Islet precursor cell (in vitro differentiated cells): ENCODE measurements at places on chromosomes 5 and 9.

DNA sequence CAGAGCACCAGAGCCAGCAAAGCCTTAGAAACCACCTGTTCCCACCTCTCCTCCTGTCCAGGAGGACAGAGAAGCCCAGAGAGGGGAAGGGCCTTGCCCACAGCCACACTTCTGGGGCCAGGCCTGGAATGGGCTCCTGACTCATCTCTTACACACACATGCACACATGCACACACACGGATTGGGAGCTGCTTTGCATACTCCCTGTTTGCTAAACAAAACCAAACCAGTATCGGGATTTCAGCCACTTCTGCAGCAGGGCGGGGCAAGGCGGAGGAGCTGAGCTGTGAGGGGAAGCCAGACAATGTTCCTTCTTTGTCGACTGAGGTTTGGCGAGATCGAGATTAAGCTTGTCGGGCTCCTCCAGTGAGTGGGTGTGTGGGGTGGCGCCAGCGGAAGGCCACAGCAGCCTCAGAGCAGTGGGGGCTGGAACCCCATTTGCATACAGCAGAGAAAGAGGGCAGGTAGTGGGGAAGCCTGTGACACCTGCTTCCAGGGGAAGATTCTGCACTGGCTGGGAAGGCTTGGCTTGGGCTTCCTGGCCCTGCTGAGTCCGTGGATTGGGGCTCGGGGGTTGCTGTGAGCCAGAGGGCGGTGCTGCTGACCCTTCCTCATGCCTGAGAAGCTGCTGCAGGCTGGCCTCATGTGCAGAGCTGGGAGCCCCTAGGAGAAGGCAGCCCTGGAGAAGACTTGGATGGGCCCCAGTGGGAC, 16.1 kb downstream of the GFI1B start:
- DNase-seq: peak; percentile 78

GRCh38 chr5:145948921-145949320, 12.5 kb downstream of the SH3RF2 start:
- DNase-seq: no peak

- DNase-seq: no peak
These were observed 692 bp downstream of the C1QTNF3 start for GRCh38 chr5:34042321-34042720.

DNA sequence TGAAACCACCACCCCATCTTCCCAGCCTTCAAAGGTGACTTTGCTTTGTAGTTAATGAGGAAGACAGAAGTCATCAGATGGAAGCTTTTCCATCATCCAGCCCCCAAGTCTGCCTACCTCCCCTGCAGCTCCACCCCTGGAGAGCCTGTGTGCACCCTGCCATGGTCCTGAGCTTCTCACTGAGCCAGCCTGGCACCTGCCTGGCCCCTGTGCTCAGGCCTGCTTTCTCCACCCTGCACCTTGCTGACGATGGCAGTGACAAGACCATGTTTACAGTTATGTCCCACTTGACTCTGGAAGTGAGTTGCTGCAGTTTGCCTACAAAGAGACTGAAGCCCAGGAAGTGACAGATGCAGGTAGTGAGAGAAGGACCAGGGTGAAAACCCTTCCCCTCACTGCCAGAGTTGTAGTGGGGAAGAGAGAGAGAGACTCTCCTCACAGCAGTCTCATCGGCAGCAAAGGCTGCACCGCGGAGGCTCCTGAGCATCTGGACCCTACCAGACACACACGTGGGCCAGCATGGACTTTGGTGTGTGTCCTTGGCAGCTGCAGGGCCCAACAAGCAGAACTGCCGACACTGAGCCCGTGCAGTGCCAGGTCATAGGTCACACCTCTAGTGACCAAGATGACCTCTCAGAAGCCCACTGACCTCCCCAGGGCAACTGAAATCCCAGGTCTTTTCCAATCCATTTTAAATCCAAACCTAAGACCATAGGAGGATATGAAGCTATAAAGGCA, 107.1 kb downstream of the CACNA1B start:
- DNase-seq: no peak

DNA sequence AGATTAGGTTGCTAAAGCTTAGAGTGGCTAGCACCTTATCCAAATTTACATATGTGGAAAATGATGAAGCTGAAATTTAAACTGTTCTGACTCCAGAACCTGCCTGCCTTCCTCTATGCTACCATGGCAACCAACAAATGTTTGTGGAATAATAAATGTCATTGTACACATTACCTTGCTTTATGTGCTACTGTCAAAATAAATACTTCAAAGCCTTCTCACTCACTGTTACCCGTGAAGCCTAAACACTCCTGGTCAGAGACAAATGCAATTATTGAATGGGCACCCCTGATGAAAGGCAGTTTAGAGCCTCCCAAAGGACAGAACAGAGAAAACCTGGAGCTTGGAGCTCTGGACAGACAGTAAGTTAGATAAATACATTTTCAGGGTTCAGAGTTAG, 158.6 kb downstream of the FAM114A2 start:
- DNase-seq: no peak

DNA sequence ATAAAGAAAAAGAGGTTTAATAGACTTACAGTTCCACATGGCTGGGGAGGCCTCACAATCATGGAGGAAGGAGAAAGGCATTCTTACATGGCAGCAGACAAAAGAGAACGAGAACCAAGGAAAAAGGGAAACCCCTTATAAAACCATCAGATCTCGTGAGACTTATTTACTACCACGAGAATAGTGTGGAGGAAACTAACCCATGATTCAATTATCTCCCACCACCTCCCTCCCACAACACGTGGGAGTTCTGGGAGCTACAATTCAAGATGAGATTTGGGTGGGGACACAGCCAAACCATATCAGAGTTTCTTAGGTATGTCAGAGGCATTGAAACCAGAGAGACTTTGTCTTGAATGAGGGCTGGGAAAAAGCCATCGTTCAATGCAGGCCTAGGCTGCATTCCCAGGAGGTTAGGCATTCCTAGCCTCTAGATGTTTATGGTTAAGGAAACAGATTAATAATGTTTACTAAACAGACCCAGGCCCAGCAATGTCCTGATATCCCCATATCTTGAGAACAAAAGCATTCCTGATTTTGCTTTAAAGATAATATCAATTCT, 7.5 kb upstream of the PAIP1 start:
- no peak for DNase-seq

DNA sequence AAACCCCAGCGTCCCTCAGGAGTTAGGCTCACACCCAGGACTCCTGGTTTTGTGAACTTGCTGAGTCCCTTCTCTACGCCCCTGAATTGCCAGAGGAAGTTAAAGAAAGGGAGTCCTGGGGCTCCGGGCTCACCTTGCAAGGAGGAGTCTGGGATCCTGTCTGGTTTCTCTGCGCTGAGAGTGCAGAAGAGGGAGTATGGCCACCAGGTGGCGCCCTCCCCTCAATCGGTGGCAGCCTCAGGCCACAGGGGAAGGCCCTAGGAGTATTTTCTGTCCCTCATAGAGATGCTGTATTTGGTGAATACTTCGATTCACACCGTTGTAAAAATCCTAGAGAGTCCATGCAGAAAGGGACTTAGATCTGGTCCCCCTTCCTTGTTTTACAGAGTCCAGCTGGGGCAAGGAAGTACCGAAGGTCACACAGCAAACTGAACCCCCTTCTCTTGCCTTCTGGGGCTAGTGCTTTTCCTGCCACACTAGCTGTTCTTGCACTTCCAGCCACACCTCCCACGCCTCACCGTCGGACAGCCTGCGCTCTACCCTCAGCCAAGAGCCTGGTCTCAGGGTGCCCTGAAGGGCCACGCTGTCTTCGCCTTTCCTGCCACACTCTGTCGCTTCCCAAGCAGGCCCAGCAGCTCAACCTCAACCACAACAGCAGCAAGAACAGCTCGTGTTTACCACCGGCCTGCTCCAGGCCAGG, 10.2 kb downstream of the HAND1 start:
- DNase-seq: peak; percentile 93

GRCh38 chr5:74543162-74543995, 97.1 kb downstream of the ENC1 start:
- peak; percentile 94 for DNase-seq

- peak; percentile 87 for DNase-seq
These were observed 6.9 kb upstream of the SLC12A7 start for GRCh38 chr5:1118738-1119137.

GRCh38 chr9:123955637-123956036, 25.7 kb upstream of the DENND1A start:
- no peak for DNase-seq

- DNase-seq: peak; percentile 72
These were observed 135.4 kb upstream of the MSX2 start for GRCh38 chr5:174589011-174589410.

DNA sequence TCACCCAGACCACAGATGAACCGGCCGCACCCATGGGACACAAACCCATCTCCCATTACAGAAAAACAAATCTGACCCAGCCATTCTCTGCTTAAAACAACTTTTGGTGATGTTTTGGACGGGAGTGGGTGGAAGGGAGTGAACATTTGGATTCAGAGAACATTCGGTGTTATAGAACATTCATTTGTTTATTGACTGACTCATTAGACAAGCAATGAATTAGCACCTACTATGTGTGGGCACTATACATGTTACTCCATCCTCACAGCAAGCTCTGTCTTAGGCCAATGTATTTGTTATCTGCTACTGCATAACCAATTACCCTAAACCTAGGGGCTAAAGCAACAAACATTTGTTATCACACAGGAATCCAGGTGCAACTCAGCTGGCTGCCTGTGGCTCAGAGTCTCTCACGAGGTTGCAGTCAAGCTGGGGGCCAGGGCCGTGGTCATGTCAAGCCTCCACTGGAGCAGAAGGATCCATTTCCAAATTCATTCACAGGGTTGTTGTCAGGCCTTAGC, 5.1 kb upstream of the ERGIC1 start:
- no peak for DNase-seq

DNA sequence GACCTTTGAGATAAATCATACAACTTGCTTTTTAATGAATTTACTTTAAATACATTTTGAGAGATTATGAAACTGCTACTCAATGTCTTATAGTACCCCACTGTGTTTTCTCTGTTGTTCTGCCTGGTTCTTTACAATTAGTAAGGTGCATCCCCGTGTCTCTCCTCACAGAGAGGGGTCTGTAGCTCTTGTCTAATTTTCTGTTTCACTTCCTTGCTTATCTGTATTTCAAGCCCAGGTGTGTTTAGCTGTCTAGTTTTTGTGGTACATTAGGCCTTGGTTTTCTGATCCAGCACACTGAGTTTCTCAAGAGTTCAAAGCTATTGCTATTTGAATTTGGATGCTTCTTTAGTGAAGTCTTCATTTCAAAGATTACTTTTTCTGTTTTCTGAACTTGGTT, 105.1 kb downstream of the MAST4 start:
- DNase-seq: no peak

GRCh38 chr5:115375893-115376292, 79.4 kb upstream of the CCDC112 start:
- DNase-seq: no peak

GRCh38 chr5:13250464-13251291, 693.8 kb downstream of the DNAH5 start:
- DNase-seq: no peak

DNA sequence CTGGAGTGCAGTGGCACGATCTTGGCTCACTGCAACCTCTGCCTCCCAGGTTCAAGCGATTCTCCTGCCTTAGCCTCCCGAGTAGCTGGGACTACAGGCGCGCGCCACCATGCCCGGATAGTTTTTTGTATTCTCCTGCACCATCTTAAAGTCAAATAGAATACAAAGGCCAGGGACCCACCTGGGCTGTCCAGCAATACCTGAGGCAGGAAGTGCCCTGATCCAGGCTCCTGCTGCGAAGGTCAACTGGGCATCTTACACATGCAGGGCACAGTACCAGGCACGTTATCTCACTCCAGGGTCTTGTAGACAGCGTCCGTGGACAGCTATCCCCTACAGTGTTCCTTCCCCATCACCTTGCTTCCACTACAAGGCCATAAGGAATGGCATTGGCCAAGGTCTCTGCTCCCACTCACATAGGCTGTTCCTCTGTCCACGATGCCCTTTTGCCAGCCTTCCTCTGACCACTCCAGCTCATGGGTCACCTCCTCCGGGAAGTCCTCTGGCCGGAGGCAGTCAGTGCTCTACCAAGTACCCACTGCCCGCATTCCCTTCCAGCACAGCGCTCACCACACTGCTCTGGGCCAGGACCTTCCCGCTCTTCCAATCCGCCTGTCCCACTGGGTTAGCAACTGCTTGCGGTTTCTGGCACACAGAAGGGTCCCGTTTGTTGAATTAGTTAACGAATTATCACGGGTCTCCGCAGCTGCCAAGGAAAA, 978 bp downstream of the P4HA2 start:
- peak; percentile 45 for DNase-seq

GRCh38 chr9:93663877-93664548, 87.6 kb downstream of the PHF2 start:
- DNase-seq: no peak

- DNase-seq: no peak
These were observed 47.9 kb upstream of the RNF38 start for GRCh38 chr9:36448017-36448416.

DNA sequence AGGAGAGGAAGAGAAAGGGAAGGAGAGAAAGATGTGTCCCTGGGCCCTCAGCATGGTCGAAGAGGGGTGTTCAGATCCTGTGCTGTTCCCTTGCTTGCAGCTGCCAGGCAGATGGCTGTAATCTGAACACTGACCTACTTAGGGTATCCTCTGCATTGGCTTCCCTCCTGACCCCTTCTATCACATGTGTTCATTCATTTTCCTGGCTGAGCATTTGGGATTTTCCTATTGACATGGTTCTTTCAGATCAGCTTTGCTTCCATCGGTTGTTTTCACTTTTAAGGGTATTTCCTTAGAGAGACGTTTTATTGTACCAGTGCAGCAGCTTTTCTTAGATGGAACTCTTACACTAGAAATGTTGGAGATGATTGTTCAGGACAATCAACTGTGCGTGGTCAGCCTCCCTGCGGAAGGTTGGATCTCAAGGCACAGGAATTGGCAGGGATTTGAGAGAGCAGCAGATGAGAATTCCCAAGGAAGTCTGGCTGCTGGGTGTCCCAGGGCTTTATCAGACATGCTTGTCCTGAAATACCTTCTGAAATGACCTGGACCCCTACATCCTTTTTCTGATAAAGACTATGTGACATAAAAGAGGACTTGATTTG, 26.0 kb downstream of the ACTBL2 start:
- no peak for DNase-seq

DNA sequence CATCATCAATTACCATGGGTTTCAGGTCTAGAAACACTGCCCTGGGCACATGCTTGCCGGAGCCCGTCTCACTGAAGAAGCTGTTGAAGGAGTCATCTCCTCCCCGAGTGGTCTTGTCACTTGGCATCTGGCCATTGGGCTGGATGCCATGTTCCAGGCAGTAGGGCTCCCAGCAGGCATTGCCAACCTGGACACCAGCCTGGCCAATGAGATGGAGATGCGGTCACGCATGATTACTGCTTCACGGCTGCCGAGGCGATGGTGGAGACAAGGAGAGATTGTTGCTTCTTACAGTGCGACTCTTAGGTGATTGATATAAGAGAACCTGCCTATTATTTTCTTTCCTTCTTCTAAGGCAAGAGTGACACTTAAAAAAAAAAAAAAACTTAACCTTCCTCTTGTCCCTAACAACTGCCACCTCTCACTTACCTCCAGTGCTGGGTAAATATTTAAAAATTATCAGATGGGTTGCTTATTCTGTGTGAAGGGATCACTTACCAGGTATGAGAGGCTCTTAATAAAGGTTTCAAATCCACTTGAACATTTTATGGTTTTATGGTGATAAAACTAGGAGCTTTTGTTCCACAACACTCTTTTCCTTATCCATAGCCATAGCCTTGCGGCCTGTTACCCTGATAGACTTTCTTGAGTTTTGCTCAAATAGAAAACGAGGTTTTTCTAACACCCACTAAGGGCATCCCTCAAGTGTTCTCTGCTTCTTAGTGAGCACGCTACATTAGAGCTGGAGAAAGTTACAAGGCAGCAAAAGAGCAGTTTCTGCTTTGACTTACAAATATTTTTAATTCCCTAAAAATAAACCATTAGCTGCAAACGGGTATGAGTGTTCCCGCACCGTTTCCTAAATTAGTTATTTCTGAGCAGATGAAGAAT, 41.2 kb downstream of the NIM1K start:
- no peak for DNase-seq

- DNase-seq: no peak
These were observed 132.3 kb upstream of the ELL2 start for GRCh38 chr5:96093890-96094381.
